ENCODE measurements at places on chromosomes 12 and 14. TPM values are rescaled to one million over a fixed set of nuclear protein-coding genes. Genes with fewer than 3 reads are reported as not detected.

The CNOT2 gene
- 140 TPM for total RNA-seq

The SLC7A8 gene
- 8.0 TPM for total RNA-seq

The LPAR5 gene
- not detected for total RNA-seq

The GNB3 gene
- 2.0 TPM for total RNA-seq

The NRXN3 gene
- total RNA-seq: 2.9 TPM

The ZBTB39 gene
- total RNA-seq: 4.5 TPM

The OR4E2 gene
- not detected for total RNA-seq

The HCAR1 gene
- total RNA-seq: 0.17 TPM

The LIN7A gene
- 4.1 TPM for total RNA-seq

The GZMB gene
- total RNA-seq: not detected

The ZNF10 gene
- 10.8 TPM for total RNA-seq

The METTL17 gene
- 24.9 TPM for total RNA-seq

The CYP27B1 gene
- total RNA-seq: 0.20 TPM

The LALBA gene
- total RNA-seq: not detected

The TRHDE gene
- total RNA-seq: 1.6 TPM

The TEX52 gene
- total RNA-seq: not detected

The FOXN4 gene
- total RNA-seq: not detected

The IL22 gene
- total RNA-seq: not detected

The KLHL33 gene
- 0.03 TPM for total RNA-seq

The RPS26 gene
- 30.0 TPM for total RNA-seq

The SRRM4 gene
- not detected for total RNA-seq

The MGAT4C gene
- total RNA-seq: 0.07 TPM

The TDP1 gene
- 10.9 TPM for total RNA-seq

The SALL2 gene
- 5.0 TPM for total RNA-seq

The RNASE7 gene
- not detected for total RNA-seq

The PRH2 gene
- not detected for total RNA-seq

The RDH16 gene
- total RNA-seq: 0.13 TPM

The GLIPR1L1 gene
- total RNA-seq: not detected

The ADAM20 gene
- total RNA-seq: 2.4 TPM

The MSI1 gene
- total RNA-seq: 0.20 TPM

The MDM1 gene
- total RNA-seq: 7.5 TPM

The TSHR gene
- not detected for total RNA-seq

The BCL7A gene
- total RNA-seq: 6.6 TPM

The DBX2 gene
- not detected for total RNA-seq

The BHLHE41 gene
- 6.1 TPM for total RNA-seq

The MANSC4 gene
- total RNA-seq: not detected

The GLTP gene
- 52.2 TPM for total RNA-seq

The SLC17A8 gene
- not detected for total RNA-seq

The EIF2S3B gene
- 14.8 TPM for total RNA-seq

The TAS2R19 gene
- total RNA-seq: 5.1 TPM

The ORAI1 gene
- total RNA-seq: 14.1 TPM

The RNF212B gene
- not detected for total RNA-seq

The TOMM20L gene
- total RNA-seq: not detected

The C1R gene
- 347 TPM for total RNA-seq

The GALNT6 gene
- total RNA-seq: 11.6 TPM

The AHNAK2 gene
- 194 TPM for total RNA-seq

The KCNJ8 gene
- total RNA-seq: 9.1 TPM

The SAMD4A gene
- total RNA-seq: 30.0 TPM
